Putamen (tissue), 1 donor: ENCODE measurements at places on chromosomes 2 and 18.

DNA sequence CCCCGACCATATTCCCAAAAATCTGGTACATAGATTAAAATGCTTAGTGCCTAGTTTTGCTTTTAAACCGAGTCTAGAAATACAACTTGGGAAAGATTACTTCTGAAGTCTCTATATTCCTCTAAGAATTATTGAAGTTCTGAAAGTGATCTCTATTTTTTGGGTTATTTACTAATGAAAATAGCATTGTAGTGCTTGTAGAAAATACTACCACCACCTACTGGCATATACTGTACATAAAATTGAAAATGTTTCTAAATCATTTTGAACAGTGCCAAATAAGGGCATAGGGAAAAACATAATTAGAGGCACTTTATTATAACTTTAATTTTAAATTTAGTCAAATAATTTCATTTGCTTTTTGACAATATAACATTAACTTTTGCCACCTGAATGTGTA is 1399.6 kb upstream of the ZEB2 start:
- DNase-seq = no peak

GRCh38 chr2:41950666-41950960 is 97.2 kb upstream of the PKDCC start:
- DNase-seq = no peak

GRCh38 chr2:195532628-195533271 is 124.3 kb upstream of the SLC39A10 start:
- no peak for DNase-seq

- DNase-seq = no peak
These were observed 130.6 kb downstream of the ZEB2 start for GRCh38 chr2:144389151-144389929.

DNA sequence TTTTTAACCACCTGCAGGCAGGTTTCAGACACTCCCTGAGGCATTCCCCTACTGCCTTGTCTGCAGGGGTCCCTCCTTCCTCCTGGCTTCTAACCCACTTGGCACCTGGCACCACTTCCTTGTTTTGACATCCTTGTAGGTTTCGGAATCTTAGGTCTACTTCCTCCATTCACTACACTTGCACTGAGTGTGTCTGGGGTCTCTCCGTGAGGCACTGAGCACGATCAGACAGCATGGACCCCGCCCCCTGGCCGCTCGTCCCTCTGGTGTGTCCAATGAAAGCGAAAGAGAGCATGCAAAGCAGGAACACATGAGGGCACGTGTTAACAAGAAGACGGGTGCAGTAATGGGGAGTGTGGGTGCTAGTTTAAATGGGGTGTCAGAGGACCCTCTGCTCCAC is 63.8 kb downstream of the HAUS1 start:
- DNase-seq = peak; percentile 3

- no peak for DNase-seq
These were observed 49.2 kb downstream of the PLB1 start for GRCh38 chr2:28544922-28545589.
